NCI-H446 (cell line): ENCODE measurements at places on chromosomes 12 and 14.

GRCh38 chr12:45400991-45401390 is 185.1 kb downstream of the ANO6 start:
- DNase-seq, result no peak

DNA sequence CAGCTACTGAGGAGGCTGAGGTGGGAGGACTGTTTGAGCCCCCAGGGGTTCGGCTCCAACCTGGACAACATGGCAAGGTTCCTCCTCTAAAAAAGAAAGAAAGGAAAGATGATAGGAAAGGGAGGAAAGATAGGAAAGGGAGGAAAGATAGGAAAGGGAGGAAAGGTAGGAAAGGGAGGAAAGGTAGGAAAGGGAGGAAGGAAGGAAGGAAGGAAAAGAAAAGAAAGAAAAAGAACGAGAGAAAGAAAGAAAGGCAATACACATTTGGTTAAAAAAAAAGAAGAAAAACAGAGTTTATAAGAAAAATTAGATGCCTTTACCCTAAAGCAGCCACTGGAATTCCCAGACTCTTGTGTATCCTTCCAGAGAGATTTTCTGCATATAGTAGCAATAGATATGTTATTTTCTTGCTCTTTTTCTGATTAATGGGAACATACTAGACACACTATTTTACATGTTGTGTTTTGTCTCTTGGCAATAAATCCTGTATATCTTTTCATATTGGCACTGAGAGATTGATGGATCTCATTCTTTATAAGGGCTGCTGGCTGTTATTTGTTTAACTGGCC is 12.2 kb downstream of the HNF1A start:
- no peak for DNase-seq

- no peak for DNase-seq
These were observed 54.2 kb downstream of the MYF5 start for GRCh38 chr12:80770958-80771357.

DNA sequence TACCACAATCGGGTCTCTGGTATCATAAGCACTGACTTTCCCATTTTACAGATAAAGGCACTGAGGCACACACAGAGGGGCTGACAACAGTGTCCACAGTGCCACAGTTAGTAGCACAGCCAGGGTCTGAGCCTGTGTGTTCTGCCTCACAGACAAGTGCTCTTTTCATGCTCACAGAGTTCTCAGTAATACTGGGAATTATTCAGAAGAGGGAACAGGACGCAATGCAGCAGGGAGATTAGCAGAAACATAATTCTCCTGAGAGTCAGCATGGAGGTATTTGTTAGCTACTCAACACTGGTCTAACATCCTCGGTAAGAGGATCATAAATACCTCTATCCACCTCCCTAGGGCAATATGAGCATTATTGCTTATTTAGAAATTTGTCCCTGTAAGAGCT is 219.3 kb upstream of the EEA1 start:
- no peak for DNase-seq

DNA sequence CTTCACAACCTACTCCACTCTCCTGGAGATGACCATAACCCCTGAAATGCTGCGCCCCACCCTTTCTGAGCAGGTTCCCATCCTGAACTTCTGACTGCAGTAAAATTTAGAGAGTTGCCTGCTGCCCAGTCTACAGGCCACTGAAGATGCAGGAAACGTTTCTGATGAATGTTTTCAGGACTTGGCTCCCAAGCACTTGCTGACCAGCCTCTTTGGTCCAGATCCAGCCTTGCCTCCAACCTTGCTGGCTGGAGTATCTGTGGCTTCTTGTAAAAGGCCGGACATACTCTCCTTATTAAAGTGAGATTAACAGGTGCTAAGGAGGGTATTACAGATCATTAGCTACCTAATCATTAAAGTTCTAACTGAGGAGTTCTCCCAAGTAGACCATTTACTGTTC is 70.3 kb upstream of the STXBP6 start:
- no peak for DNase-seq

GRCh38 chr12:42828836-42829235 is 239.3 kb upstream of the PRICKLE1 start:
- DNase-seq, result no peak

DNA sequence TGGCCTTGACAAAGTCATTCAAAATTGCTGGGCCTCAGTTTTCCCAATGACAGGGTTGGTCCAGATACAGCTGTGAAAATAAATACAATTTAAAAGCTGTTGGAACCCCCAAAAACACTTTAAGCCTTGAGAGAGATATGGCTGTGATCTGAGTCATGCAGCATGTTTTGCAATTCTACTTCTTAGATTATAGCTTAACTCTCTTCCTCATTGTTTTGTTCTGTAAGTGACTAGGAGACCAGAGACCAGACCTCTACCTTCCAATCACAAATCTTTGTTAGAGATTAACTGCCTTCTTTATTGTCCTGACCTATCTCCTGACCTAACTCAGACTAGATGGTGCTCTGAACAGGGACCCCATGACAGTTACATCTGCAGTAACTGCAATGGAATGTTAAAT is 198.1 kb downstream of the STXBP6 start:
- DNase-seq, result no peak

GRCh38 chr14:42110167-42110566 is 503.5 kb downstream of the LRFN5 start:
- peak; percentile 78 for DNase-seq

DNA sequence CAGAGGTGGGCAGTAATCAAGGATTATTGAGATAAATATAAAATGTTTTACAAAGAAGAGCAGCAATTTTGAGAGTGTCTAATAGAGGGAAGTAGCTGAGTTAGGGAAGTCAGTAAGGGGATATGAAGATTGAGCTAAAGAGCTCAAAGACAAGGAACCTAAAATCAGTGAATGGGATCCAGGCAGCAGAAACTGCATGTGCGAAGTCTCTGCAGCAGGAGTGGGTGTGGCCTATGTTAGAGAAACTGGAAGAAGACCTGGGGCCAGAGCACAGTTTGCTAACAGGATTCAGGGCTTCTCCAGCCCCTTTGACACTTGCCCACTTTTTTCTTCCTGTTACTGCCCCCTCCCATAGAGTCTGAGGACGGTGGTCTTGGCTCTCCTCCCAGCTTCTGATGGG is 36.3 kb upstream of the PLXNC1 start:
- DNase-seq, result no peak

- no peak for DNase-seq
These were observed 900 bp upstream of the DPF3 start for GRCh38 chr14:72894623-72895378.

GRCh38 chr12:22755629-22756028 is 130.7 kb downstream of the ETNK1 start:
- no peak for DNase-seq

- DNase-seq, result no peak
These were observed 696.6 kb downstream of the DIO2 start for GRCh38 chr14:79514700-79515099.

GRCh38 chr12:92155733-92156132 is 10.1 kb upstream of the BTG1 start:
- no peak for DNase-seq

GRCh38 chr14:105255021-105255507 is 6.7 kb downstream of the BTBD6 start:
- no peak for DNase-seq

- DNase-seq, result no peak
These were observed 27.7 kb downstream of the PPP4R3A start for GRCh38 chr14:91482263-91483013.
